ENCODE measurements at places on chromosomes 1 and 21.

- no peak for DNase-seq
These were observed 21.0 kb upstream of the PINK1 start for GRCh38 chr1:20612221-20612746.

GRCh38 chr21:35929901-35930300, 130.4 kb downstream of the SETD4 start:
- DNase-seq, result no peak

GRCh38 chr21:23496729-23497128, 2110.6 kb downstream of the MRPL39 start:
- no peak for DNase-seq

DNA sequence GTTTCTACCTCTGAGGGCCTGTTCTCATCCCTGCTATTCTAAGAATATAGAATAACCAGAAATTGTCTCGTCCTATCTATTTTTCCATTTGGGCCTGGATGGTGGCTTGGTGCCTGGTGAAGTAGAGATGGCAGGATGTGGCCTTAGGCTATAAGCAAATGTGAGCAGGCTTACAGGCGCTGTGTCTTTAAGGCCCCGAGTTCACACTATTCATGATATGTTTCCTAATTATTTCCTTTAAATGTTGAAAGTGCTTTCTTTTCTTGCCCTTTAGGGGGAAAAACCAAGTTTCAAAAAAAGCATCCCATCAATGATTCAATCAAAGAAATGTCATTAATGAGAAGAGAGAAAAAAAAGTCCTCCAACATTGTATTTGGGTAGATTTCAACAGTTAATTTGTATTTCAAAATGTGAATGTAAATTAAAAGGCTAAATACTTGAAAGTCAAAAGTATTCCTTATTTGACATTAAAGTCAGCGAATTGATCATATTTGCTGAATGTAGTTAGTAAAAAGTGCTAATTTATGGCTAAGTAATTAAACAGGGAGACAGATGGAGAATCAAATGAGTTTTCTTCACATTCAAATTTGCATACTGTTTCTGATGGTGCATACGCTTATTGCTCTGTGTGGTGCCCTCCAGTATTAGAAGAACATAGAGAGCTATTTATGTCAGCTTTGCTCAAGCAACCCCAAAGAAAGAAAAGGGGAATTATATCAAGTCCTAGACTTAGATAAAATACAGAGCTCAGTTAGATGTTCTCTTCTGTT, 34.0 kb upstream of the HUNK start:
- no peak for DNase-seq

- DNase-seq, result no peak
These were observed 207.1 kb downstream of the NUF2 start for GRCh38 chr1:163528710-163529348.

GRCh38 chr1:192022827-192023226, 135.4 kb upstream of the RGS18 start:
- DNase-seq, result no peak

- no peak for DNase-seq
These were observed 144.9 kb downstream of the FCRL5 start for GRCh38 chr1:157407367-157407766.

DNA sequence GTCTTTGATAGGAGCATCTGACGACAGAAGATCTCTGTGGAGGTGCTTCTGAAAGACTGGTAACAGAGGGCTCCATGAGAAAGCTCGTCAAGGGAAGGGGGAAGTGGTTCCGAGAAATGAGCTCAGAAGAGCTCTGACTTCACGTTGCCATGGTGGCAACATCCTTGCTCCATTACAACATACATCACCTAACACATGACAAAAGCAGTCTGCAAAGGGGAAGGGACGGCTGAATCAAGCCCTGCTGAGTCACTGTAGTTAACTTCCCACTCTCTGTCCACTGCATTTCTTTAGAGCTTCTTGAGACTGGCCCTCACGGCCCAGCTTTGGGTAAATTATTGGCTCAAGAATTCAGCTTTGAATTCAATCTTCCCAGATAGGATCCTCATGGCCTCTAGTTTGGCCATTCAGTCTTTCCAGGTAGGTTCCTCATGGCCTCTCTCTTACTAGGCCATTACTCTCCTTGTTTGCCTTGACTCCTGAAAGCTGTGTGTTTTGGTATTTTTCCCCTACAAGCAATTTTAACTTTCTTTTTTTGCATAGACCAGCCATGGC, 88.0 kb upstream of the ZNF648 start:
- no peak for DNase-seq

GRCh38 chr21:37184784-37185593, 82.1 kb downstream of the VPS26C start:
- no peak for DNase-seq

DNA sequence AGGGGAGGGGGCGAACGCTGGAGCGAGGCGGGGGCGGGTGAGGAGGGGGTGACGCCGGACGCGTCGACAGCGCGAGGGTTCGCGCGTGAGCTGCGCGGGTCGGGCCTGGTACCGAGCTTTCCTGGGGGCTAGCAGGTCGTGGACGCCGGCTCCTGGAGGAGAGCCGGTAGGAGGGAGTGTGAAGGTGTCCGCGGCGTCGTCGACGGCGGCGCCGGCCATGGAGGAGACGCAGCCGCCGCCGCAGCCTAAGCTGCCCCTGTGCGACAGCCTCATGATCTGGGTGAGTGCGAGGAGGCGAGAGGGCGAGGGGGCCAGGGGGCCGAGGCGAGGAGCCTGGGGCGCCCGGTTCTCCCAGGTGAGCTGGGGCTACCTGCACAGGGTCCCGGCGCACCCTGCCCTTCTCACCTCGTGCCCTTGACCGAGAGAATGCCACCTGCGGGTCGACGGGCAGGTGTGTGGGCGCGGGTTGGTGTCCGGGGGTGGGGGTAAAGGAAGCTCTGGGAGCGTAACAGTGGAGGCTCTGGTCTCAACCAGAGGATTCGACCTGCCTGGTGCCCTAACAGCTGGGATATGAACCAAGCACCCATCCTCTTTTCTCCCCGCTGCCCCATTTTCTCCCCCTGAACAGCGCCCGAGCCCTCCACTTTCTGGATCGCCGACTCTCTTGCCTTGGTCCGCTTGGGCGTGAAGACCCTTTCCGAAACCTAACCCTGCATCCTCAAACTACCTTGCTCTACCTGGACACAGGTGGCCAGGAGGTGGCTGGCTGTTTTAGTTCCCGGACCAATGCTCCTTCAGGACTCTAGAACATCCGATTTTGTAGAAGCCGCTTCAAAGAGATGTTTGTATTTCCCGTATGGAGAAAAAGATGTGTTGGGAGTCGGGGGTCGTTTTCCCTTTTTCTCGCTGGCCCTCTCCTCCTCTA, at the start of gene HOOK1:
TSS of gene HOOK1 (plus strand) at position 49 of the 925 bp plus-strand sequence. CDS start at position 218, 169 bp downstream.
- no peak for DNase-seq

GRCh38 chr1:32055416-32055815, 17.3 kb upstream of the TMEM39B start:
- no peak for DNase-seq

DNA sequence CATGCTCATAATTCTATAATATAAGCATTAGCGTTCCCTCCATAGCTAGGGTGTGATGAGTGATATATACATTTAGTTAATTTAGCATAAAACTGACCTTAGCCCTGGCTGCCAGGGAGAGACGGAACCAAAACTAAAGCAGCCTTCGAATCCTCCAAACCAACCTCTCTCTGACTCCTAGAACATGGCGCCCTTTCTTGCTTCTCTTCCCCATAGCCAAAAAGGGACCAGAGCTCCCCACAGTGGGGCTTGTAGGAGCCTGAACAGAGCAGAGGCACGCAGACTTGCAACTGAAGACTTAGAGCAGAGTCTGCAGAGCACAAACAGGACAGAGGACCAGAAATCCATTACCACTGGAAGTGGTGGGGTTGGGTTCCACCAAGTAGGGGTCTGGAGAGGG, 17.7 kb downstream of the IRF2BP2 start:
- no peak for DNase-seq

- DNase-seq, result no peak
These were observed 44.4 kb downstream of the ZNF697 start for GRCh38 chr1:119603695-119604094.

Measured in esophagus squamous epithelium (tissue), 5 donors.